ENCODE measurements at places on chromosomes 7 and 10. TPM values are rescaled to one million over a fixed set of nuclear protein-coding genes. Genes with fewer than 3 reads are reported as not detected.

DNA sequence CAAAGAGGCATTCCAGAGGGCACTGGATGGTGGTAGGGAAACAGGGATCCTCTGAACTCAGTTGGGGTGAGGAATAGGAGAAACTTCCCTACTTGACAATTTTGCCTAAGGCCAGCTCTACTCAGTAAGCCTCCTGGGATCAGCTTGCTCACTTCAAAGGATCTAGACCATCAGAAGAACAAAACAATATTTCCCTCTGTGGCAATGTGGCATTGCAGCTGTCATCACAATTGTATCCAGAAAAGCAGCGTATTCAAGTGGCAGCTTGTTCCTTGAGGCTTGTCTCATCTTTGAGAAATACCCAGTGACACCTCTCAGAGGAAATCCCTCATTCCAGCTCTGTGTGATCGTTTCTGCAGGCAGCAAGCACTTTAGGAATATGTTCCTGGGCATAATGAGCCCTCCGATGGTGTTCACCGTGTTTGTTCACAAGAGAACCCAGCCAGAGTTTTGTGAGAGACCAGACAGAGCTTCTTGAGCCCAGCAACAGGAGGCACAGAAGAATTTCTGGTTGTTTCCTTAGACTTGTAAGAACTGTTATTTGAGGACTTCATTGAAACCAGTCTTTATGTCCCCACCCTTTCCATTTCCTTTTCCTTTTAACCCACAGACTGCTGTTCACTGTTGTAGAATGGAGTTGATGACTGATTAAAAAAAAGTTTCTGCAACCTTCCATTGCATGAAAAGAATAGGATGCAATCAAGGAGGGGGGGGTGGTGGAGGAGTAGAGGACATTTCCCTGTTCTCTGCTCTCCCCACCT lies 747.3 kb downstream of the LRMDA start:
- DNase-seq, result no peak

Gene PTPRZ1
- total RNA-seq, result 230 TPM

GRCh38 chr7:134865001-134865845 lies 85.8 kb downstream of the CALD1 start:
- peak; percentile 54 for DNase-seq

GRCh38 chr10:84683550-84683949 lies 355.2 kb downstream of the CCSER2 start:
- no peak for DNase-seq

- no peak for DNase-seq
Measured at GRCh38 chr7:46747869-46748576, 827.0 kb upstream of the IGFBP3 start.

Gene RASA4B
- 1.5 TPM for total RNA-seq

- peak; percentile 73 for DNase-seq
Measured at GRCh38 chr7:139482662-139483466, 609 bp downstream of the KLRG2 start.

Gene EPHA1
- 119 TPM for total RNA-seq

GRCh38 chr10:106991091-106991490 lies 173.4 kb downstream of the SORCS1 start:
- DNase-seq, result no peak

Gene NPY4R2
- not detected for total RNA-seq

- no peak for DNase-seq
Measured at GRCh38 chr10:101655570-101655969, 39.4 kb downstream of the FBXW4 start.

Gene CDC14C
- total RNA-seq, result 0.54 TPM

GRCh38 chr7:102823390-102824119 lies 74.8 kb downstream of the FAM185A start:
- no peak for DNase-seq

DNA sequence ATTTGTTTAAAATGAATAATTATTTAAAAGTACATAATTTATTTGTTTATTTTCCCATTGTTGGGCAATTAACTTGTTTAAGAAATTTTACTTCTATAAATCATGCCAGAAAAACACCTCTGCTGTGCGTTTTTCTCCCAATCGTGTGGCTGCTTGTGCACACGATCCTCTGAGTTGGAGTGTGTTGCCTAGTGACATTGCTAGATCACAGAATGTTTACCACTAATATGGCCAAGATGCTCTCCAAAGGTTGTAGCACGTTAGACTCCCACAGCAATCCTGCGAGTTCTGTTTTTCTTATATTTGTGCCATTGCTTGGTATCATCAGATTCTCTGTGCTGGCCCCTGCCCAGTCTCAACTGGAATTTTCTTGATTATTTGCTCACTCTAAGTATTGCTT lies 207.1 kb upstream of the ADCY1 start:
- no peak for DNase-seq

DNA sequence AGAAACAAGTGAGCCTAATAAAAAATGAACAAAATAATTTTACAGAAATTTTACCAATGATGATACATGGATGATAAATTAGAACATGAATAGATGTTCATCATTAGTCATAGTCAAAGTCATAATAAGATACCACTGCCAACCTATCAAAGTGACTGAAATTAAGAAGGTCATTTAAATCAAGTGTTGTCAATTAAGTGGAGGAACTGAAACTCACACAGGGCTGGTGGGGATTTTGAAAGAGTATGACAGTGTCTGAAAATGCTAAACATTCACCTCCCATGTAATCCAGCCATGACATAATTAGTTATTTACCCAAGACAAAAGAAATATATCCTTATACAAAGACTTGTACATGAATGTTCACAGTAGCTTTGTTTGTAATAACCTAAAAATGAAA lies 57.1 kb upstream of the DYNC1I1 start:
- DNase-seq, result no peak

DNA sequence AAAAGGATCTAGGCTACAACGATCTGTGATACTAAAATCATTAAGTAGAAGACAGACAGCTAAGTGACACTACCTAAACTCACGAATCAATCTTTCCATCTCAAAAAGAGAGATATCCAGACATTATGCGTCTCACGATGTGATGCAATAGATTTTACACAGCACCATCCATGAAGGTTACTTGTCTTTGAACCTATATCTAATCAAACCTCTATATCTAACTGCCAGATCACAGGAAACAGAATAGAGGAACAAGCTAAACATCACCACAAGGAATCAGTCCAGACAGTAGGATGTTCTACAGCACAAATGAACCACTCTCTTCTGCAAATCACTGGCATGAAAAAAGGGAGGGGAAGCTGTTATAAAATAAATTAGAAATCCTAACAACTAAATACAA lies 4.1 kb downstream of the RAPGEF5 start:
- no peak for DNase-seq

- peak; percentile 54 for DNase-seq
Measured at GRCh38 chr7:140322759-140323158, 75.6 kb downstream of the SLC37A3 start.

- no peak for DNase-seq
Measured at GRCh38 chr7:105808703-105809590, 67.5 kb downstream of the ATXN7L1 start.

GRCh38 chr7:112433289-112433688 lies 17.0 kb upstream of the IFRD1 start:
- no peak for DNase-seq

Gene AKAP9
- total RNA-seq, result 33.5 TPM

Gene ICA1
- total RNA-seq, result 45.2 TPM

DNA sequence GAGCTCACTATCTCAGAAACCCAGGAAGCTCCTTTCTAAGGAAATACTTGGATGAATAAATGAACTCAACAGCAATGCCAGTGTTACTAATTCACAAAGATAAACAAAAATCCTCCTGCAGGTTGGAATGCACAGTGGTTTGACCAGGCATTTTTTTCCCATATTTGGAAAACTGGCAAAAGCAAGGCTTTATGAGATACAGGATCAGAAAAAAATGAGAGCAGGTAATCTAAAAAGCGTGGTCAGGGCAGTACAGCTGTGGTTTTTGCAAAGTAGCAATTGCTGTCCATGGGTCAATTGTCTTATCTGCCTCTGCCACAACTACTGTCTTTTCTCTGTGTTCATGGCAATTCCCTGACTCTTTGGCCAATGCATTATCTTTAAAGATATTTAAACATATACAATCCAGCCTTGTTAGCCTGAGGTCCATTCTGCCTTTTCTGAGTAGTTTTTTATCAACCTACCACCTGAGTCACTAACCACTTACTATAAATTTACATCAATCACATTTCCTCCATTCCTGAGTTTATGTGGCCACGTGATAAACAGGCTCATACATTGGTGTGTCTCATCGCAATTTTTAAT lies 564.5 kb upstream of the IGFBP3 start:
- DNase-seq, result no peak

DNA sequence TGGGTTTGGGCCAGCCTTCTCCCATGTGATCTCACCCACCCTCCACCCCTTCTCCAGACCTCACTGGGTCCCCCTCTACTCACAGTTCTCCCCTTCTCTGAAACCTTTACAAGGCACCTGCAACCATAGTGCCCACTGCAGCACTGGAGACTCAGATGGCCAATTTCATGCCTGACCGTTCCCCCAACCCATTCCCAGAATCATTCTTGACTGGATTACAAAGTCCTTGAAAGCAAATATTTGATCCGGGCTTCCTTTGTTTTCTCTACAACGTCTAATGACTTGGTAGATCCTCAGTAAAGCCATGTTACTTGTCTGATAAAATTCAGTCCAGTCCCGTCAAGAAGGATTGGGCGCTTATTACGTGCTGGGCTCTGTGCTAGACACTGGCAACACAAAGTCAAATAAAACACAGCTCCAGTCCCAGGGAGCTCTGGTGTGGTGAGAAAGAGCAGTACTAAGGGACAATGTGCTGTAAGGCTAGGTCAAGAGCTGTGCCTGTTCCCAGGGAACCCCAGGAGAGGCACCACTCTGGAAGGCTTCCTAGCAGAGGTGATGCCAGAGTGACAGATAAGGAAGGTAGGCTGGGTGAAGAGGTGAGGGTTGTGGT lies 36.5 kb downstream of the SH3PXD2A start:
- no peak for DNase-seq

GRCh38 chr10:79382491-79382941 lies 35.2 kb downstream of the PPIF start:
- DNase-seq, result no peak

Measured in GM23338 (cell line).